Hematopoietic multipotent progenitor cell treated with erythropoietin and hydrocortisone succinate and interleukin-3 and kit ligand, for 4 days (in vitro differentiated cells): ENCODE measurements at places on chromosomes 7 and 10.

- DNase-seq, result peak; percentile 29
Measured at GRCh38 chr7:155764438-155764793, 47.8 kb downstream of the SHH start.

DNA sequence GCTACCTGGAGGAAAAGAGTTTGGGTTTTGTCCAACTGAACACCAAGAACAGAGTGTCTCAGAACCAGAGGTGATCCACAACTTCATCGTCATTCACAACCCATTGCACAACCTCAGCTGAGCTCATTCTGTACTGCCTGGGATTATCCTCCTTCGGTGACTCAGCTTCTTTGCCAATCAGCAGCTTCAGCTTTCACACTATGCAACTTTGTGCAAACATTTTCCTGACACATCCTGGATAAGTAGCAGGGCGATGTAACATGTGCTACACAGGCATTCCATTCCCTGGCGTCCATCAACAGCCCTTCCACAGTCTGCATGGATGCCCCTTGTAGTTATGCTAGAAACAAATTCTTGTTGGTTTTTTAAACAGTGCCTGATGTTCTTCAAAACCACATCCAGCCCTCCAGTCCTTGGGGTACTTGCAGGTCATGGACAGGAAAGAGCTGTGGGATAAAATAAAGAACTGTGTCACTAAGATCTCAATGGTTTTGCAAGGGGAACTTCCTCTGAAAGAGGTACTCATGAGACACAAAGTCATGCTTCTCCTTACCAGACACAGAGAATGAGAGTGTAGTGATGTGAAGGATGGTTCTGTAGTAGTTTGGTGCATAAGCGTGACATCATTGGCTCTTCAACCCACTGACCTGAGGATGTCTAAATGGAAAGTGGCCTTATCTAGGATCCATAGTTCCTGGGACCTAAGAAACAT is 478.5 kb downstream of the KIF20B start:
- no peak for DNase-seq

DNA sequence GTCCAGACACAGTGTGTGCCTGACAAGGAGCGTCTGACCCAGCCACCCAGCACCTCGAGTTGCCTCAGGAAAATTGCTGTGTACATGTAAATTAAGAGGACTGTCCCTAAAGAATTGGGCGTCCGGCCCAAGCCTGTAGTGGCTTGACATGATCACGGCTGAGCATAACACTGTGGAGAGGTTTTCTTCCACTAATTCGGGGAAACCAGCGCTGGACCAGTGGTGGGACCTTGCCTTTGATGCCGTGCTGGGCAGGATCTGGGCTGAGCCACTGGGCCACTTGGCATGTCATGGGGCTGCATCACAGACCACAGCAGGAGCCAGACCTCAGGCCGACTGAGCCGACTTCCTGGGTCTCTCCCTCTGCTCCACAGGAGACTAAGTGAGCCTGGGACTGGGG is 282.5 kb downstream of the GLRX3 start:
- no peak for DNase-seq

DNA sequence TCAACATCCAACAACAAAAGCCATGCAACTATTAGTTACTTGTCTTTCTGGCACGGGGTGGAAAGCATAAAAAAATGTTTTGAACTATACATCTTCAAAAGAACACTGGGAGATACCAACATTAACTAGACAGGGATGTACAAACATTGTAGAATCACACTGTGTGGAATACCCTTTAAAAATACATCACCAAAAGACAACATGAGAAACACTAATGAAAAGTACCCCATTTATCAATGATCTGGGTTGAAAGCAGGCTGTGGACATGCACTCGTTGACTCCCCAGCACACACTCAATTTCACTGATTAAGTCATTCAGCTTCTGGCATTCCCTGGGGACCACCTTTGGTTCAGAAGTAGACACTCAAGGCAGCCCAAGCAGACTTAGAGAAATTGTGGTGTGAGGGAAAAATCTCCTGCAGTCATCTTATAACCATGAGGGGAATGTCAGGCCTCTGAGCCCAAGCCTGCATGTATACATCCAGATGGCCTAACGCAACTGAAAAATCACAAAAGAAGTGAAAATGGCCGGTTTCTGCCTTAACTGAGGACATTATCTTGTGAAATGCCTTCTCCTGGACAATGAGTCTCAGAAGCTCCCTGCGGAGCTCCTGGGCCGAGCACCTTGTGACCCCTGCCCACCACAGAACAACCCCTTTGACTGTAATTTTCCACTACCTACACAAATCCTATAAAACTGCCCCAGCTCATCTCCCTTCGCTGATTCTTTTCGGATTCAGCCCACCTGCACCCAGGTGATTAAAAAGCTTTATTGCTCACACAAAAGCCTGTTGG is 53.0 kb downstream of the CACUL1 start:
- no peak for DNase-seq

GRCh38 chr7:129144834-129145668 is 544 bp downstream of the TSPAN33 start:
- DNase-seq, result no peak

DNA sequence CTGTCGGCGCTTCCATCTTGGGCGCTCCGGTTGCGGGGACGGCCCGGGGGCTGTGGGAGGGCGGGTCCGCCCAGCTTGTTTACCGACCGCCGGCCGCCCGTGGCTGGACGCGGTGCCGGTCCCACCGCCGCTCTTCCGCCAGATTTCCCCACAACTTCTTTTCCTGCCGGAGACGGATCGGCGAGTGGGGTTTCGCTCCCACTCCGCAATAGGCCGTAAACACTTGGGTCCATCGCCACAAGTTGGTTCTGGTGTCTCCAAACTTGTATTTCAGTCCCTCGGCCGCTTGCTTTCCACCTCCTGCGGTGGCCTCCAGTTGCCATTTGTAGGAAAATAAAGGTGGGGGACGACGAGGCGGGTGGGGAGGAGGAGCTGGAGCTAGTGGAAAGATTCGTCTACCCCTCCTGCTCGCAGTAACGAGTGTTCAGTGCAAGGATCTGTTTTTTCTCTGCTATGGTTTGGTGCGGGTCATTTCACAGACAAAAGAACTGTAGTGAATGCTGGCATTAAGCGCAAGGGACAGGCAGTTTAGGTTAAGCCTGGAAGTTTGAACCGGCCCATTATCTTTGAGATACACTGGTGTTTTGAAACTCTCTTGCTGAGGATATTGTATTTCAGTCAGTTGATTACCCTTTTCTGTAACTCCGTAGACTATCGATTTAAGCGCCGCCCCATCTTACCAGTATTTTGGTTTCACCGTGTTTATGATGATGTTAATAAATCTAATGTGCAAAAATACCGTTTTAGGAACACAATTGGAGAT is 24.3 kb upstream of the ZRANB1 start:
- peak; percentile 71 for DNase-seq

- DNase-seq, result peak; percentile 86
Measured at GRCh38 chr7:77434570-77435275, 18.6 kb upstream of the GSAP start.

DNA sequence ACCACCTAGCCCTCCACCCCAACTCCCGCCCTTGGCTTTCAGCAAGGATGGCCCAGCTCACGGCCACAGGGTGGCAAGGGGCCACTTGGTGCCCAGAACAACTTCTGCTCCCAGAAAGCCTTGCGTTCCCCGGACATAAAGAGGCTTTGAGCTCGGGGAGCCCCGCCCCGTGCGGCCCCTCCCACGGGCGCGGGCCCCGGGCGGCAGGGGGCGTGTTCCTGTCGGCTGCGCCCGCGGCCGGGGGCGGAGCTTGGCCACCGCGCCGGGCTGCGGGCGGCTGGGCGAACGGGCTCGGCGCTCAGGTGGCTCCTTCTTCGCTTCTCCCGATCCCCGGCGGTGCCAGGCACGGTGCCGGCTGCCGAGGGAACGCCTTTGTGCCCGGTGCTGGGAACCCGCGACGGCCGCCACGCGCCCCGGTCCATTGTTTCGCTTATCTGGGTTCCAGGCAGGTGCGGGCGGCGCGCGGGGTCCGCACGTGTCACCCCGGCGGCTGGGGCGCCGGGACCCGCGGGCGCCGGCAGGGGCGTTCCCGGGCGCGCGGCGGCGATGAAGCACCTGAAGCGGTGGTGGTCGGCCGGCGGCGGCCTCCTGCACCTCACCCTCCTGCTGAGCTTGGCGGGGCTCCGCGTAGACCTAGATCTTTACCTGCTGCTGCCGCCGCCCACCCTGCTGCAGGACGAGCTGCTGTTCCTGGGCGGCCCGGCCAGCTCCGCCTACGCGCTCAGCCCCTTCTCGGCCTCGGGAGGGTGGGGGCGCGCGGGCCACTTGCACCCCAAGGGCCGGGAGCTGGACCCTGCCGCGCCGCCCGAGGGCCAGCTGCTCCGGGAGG is at the start of gene NFE2L3:
TSS of gene NFE2L3 (plus strand) at position 246 of the 829 bp plus-strand sequence. CDS start at position 547, 301 bp downstream.
- DNase-seq, result peak; percentile 95

DNA sequence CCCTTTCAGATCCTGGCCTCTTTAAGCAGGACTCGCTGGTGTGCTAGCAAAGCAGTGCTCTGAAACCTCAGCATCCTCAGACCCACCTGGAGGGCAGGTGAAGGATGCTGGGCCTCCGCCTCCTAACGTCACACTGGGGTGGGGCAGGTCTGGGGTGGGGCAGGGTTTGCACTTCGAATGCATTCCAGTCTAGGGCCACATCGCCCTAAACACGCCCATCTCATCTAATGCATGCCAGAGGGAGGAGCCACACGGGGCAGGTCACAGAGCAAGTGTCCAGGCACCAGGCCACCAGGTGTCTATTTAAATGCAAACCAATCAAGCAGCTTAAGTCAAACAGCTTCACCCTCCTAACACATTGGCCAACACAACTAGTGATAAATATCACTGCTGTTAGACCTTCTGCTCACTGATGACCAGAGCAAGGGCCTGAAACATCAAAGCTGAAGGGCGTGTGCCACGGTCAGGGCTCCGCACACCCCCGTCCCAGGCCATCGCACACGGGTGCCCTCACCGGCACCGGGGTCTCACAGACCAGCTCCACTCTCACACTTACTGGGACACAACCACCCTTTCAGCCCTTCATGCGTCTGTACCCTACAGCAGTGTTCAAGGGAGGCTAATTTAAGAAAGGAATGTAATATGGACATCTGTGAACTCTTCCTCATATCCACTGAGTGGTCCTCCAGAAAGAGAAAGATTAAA is 47.1 kb downstream of the DIP2C start:
- no peak for DNase-seq

DNA sequence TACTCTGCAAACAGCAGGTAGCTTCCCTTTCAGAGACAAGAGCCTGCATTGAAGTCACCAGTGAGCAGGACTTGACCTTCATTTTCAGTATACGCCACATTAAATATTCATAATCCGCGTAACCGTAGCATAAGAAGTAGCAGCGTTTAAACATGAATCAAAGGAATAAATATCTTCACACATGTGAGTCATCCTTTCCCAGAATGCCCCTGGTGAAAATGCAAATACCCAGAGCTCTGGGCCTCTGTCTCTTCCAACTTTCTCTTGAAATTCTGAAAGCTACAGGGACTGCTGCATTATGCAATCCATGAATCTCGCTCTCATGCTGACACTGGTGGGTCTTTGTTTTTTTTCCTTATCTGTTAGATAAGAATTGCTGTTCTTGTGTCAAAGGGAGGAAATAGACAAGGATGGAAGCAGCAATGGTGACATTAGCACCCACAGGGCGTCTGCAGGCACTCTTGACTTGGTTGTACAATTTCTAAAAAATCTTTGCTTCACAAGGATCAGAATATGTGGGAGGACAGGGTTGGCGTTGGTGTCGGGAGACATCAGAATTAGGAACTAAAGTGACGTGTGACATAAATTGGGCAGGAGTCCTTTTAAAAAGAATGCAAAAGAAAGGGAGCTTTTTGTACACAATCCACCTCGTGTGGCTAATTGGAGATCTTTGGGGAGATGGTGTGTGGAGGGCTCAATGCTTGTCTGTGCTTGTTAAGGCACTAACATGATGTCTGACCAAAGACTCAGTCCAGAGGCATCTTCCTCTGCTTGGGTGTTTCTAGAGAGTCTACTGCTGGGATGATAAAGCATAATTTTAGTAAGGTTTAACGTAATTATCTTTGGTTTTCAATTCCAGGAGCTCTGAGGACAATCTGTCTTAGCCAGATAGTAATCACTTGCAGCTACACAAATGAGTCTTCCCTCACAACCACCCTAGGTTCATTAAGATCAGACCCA is 390.3 kb downstream of the KCNMA1 start:
- peak; percentile 56 for DNase-seq

GRCh38 chr10:11993834-11994468 is 48.7 kb downstream of the UPF2 start:
- DNase-seq, result peak; percentile 82

DNA sequence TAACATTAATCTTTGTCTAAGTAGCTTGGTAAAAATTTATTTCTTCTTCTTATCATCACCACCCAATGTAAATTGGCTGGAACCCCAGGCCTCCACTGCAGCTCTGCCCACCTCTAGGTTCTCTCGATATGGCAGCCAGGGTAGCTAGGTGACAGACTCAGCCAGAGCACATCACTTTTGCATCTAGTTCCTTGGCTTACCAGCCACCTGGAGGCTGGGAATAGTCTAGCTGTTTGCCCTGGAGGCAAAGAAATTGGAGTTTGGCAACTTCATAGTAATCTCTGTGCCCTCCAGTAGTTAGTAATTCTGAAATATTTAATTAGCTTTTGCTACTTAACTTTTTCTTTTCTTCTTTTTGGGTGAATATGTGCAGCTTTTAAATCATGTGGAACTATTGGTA is 9.4 kb downstream of the IFRD1 start:
- DNase-seq, result no peak

DNA sequence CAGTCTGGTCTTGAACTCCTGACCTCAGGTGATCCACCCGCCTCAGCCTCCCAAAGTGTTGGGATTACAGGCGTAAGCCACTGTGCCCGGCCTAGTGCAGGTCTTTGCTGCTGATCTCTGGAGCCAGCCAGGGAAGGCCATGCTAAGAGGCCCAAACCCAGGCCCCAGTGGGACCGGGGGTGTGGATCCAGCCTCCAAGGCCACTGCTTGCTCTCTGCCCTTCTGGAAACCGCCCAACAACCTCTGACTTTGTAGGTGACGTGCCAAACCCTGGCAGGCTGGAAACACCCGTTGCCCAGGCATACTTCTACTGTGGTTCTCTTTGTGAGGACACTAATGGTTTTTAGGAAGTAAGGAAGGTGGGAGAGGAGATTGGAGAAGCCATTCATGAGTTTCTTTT is 83.5 kb upstream of the GNA12 start:
- DNase-seq, result no peak

- DNase-seq, result no peak
Measured at GRCh38 chr10:127498087-127498486, 51.0 kb upstream of the NPS start.

GRCh38 chr7:15929411-15929810 is 242.9 kb upstream of the MEOX2 start:
- no peak for DNase-seq

DNA sequence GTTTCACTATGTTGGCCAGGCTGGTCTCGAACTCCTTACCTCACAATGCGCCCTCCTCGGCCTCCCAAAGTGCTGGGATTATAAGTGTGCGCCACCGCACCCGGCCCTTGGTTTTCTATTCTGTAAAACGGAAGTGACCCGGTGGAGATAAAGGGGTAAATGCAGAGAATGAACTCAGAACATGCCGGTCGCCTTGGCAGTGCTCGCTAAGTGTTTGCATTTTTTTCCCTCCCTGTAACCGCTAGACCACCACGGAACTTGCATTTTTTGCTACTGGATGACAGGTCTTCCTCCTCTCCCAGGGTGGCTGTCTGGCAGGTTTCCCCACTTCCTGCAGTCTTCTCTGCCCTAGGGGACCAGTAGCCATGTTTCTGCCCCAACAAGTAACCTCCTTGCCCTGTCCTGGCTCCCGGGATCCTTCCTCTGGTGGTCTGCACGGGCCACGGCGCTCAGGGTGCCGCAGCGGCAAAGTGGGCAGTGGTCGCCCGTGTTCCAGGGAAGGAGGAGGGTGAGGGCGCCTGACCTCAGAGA is 18.8 kb upstream of the GNA12 start:
- peak; percentile 57 for DNase-seq
